Kasumi-1 (cell line): ENCODE measurements at places on chromosomes 2 and 18.

DNA sequence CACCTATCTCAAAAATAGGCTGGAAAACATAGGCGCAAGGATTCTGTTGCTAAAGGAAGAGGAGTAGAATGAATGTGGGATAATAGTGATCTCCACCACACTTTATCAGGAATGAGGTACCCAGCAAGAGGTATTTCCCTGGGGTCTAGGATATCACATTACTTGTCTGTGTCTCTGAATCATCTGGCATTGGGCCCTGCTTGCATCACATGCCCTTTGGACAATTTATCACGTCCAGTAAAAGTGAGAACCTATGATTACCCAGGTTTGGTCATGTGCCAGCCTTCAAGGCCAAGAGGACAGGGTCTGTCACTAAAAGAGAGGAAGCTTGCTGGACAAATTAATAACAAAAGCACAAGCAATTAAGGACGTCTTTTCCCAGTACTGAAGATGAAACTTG is 11.4 kb upstream of the TRAPPC8 start:
- DNase-seq: no peak

GRCh38 chr2:45255563-45255962 is 246.3 kb upstream of the SIX2 start:
- peak; percentile 3 for DNase-seq

GRCh38 chr2:146385031-146385430 is 1459.8 kb upstream of the ACVR2A start:
- DNase-seq: no peak

DNA sequence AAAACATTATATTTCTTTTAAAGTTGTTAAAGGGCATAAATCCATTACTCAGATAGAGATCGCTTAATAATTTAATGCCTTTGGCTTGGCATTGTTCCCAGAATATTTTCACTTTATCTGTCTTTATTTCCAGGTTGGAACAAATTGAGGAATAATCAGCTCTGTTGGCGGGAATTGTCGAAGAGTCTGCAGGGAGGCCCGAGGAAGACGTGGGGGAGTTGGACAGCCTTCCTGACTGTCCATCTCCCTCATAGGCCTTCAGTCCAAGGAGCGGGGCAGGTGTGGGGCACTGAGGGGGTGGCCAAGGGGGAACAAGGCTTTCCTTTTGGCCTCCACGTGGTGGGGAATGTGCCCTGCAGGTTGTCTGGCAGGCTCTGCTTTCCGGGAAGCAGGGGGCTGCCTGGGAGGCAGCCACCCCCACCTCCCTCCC is 179.6 kb downstream of the ZBTB7C start:
- DNase-seq: no peak

GRCh38 chr18:48230467-48231113 is 178.6 kb downstream of the ZBTB7C start:
- DNase-seq: peak; percentile 64

DNA sequence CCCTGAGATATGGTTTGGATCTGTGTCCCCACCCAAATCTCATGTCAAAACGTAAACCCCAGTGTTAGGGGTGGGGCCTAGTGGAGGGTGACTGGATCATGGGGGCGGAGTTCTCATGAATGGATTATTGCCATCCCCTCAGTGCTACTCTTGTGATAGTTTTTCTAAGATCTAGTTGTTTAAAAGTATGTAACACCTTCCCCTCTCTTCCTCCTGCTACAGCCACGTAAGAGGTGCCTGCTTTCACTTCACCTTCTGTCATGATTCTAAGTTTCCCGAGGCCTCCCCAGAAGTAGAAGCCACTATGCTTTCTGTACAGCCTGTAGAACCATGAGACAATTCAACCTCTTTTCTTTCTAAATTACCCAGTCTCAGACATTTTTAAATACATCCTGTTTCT is 16.9 kb downstream of the PUM2 start:
- no peak for DNase-seq

DNA sequence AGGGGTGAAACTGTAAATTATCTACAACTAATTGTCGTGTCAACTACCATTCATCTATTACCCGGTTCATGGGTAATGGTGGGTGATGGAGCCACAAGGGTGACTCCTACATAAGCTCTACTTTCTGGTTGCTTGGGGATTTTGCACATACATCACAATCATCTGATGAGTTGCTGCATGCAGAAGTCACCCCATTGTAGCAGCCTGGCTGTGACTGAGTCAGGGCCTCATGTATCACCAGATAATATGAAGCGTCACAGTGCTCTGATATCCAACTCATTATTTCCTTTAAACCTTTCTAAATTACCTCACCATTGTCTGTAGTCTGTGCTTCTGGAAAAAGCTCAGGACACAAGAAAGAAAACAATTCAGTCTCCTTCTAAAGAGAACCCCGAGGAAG is 32.4 kb upstream of the GORASP2 start:
- no peak for DNase-seq

DNA sequence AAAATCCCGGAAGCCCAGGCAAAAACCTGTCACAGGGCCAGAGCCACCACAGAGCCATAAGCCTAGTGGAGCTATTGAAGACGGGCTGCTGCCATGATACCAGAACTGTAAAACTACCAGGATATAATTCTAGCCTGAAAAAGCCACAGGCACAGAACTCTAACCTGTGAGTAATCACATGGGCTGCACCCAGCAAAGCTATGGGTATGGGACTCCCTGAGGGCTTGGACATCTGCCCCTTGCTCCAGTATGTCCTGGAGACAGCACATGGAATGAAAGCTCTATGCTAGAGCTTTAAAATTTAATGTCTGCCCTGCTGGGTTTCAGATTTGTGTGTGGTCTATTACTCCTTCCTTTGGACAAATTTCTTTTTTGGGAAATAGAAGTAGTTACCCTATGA is 2183.6 kb upstream of the CELF4 start:
- DNase-seq: no peak

- DNase-seq: peak; percentile 28
Measured at GRCh38 chr2:216687646-216688045, 7.7 kb downstream of the IGFBP5 start.

- no peak for DNase-seq
Measured at GRCh38 chr2:64943387-64944150, 45.6 kb upstream of the SLC1A4 start.

GRCh38 chr2:160912276-160912675 is 248.0 kb upstream of the TANK start:
- DNase-seq: no peak

GRCh38 chr2:57434972-57435371 is 611.6 kb upstream of the VRK2 start:
- no peak for DNase-seq

- no peak for DNase-seq
Measured at GRCh38 chr2:54641988-54642387, 81.5 kb upstream of the EML6 start.

DNA sequence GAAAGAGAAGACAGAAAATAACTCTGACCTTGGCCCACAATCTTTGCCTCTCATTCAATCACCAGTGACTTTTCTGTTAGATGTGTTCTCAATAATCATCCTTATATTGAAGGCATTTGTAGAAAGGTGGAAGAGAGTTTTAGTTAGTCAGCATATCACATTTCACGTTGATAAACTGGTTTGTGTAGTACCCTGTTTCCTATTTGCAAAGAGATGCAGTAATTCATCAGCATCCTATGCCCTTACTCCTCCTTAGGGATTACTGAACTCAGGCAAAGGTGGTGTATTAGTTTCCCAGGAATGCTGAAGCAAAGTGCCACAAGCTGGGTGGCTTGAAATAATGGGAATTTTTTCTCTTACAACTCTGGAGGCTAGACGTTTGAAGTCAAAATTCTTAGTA is 145.0 kb downstream of the SPP2 start:
- DNase-seq: no peak

DNA sequence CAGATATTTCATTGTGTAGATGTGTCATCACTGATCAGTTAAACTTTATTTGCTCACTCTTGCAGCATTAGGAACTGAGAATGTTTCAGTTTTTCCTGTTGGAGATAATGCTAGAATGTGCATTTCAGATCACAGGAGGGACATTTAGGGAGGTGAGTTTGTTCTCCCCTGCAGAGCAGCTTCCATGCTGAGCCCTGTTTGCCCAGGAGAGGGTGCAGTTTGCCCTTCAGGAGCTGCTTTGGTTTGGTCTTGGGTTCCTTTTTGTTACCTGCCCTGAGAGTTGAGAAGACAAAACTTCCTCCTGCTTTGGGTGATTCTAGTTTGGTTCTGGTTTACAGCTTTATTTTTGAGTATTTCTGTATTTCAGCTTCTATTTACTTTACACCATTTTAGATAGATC is 49.9 kb downstream of the DGKD start:
- peak; percentile 30 for DNase-seq

DNA sequence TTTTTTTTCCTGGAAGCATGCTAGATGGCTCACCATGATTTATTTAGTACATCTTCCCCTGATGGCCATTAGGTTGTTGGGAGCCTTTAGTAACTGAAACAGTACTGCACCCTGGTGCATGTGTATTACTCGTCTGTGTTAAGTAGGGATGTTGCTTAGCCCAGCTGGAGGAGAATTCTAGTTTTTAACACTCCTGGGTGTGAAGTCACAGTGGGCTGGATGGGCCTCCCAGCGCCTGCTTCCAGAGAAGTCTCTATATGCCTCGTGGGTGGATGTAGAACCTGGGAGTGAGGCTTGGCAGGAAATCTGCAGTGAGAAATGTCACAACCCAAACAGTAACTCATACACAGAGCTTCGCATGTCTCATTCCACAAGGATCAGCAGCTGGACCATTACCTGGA is 28.9 kb upstream of the NT5DC4 start:
- DNase-seq: no peak

- no peak for DNase-seq
Measured at GRCh38 chr2:189152483-189152882, 27.1 kb downstream of the COL5A2 start.

GRCh38 chr18:45876161-45876560 is 50.7 kb downstream of the SIGLEC15 start:
- DNase-seq: no peak

DNA sequence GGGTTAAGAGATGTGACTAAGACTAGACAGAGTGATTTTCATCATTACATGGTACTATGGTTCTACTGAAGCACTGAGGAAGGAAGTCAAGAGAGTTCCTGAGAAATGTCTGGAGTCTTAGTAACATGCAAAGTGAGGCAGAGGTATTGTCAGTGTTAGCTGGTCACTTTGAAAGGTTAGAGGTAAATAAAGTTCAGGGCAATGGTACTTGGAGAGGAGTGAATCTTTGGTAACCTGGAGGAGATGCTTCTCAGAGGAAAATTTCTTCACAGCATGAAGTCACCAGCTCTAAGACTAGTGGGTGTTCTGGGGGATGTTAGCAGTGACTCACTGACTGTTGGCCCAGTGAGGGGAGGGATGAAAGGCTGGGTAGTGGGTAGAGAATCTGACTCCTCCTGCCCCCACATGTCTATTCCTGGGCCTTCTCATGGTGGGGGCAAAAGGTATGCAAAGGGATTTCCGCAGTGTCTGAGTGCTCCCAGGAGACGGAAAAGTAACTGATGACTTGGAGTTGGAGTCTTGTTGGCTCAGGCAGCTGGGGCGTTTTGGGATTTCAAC is 23.3 kb upstream of the IL1RN start:
- no peak for DNase-seq

GRCh38 chr2:128455721-128456050 is 137.0 kb upstream of the HS6ST1 start:
- DNase-seq: no peak

DNA sequence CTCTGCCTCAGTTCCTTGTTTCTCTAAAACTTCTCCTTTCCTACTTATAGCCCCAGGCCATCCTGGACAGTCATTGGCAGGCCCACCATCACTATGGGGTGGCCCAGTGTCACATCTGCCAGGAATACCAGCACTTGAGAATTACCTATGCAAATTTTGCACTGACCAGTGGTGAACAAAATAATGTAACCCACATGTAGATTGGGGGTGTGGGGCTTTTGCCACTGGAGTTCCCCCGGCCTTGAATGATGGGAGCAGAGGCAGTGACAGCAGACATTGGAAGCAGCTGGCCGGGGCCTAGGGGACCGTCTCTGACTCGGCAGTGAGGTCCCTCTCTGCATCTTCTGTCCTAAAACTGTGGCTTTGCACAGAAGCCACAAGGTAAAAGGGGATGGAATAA is 24.9 kb upstream of the DNMT3A start:
- DNase-seq: no peak

GRCh38 chr2:236687296-236687965 is 117.8 kb downstream of the ACKR3 start:
- no peak for DNase-seq

- DNase-seq: no peak
Measured at GRCh38 chr18:70113511-70113910, 92.0 kb downstream of the RTTN start.

DNA sequence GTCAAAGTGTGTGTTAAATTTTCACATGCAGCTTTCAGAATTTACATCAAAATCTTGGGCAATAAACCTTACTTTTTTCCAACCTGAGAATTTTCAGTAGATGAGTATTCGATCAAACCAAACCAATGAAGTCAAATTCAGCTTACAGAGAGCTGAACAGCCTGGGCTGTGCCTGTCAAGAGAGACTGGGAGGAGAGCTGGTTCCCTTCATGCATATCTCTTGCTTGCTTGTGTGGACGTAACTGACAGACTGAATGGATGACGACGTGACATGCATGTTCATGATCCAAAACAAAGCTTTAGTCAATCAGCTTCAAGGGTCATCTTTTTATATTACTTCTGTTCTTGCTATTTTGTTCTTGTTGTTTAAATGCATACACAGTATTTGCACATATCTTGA is 145.2 kb downstream of the GALNT3 start:
- DNase-seq: no peak

GRCh38 chr2:180572346-180572745 is 408.1 kb upstream of the UBE2E3 start:
- DNase-seq: no peak

- DNase-seq: no peak
Measured at GRCh38 chr2:185780890-185781289, 42.3 kb downstream of the FSIP2 start.

GRCh38 chr2:187466129-187466792 is 18.2 kb upstream of the CALCRL start:
- DNase-seq: no peak

DNA sequence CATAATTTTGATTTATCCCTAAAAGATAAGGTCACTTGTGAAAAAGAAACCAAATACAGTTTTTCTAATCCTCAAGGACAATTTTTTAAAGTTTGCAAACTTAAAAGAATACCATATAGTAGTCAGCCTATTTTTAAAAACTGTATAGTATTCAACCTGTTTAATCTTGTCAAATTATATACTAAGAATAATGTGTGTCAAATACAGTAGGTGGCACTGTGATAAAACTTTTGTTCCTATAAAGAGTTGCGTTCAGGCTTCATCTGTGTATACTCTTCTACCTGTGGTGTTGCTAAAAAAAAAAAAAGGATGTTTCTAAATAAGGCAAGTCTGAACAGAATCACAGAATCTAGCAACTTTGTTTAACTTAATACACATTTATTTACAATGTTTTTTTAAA is 68.6 kb downstream of the CCDC138 start:
- peak; percentile 43 for DNase-seq

- DNase-seq: no peak
Measured at GRCh38 chr2:240109386-240109785, 26.7 kb downstream of the COPS9 start.
